Adrenal gland (tissue), 19 donors: ENCODE measurements at places on chromosomes 11 and 22. TPM values are rescaled to one million over a fixed set of nuclear protein-coding genes. Genes with fewer than 3 reads are reported as not detected.

CREB3L1 gene
- 29.0 TPM for total RNA-seq

TEX12 gene
- not detected for total RNA-seq

SMIM38 gene
- not detected for total RNA-seq

SUSD2 gene
- total RNA-seq, result 0.28 TPM
